MM.1S (cell line): ENCODE measurements at places on chromosomes 12 and 14.

GRCh38 chr12:115017346-115017745, 333.4 kb upstream of the TBX3 start:
- no peak overlapping the region for H3K27ac ChIP-seq
- no peaks in the 10 kb centered on the region for H3K36me3 ChIP-seq
- H3K4me1 ChIP-seq, result no peaks in the 10 kb centered on the region
- no peak for DNase-seq

DNA sequence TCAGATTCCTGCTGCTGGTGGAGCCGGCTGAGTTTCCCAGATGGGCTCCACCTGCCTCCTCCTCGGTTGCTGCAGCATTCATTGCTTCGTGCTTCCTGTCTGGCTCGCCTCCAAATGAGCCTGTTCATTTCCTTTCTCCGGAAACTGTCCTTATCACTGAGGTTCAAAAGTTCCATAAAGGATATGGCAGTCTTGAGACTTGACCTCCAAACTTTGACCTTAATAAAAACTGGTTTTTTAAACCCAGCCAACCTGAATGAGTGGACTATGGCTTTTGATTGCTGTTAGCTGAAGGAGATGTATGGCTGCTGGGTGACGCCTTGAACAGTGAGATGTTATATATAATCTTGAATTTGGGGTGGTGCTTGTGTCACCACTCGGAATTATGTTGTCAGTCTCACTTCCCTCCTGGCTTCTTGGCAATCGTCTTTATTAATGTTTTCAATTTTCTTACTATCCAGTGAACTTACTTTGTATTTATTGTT, 62.7 kb downstream of the RASSF3 start:
- DNase-seq, result no peak
- peaks cover 30% of the 10 kb centered on the region for H3K4me1 ChIP-seq
- H3K27ac ChIP-seq, result no peak overlapping the region
- no peaks in the 10 kb centered on the region for H3K36me3 ChIP-seq
- no peak overlapping the region for H3K4me3 ChIP-seq
- no peaks in the 10 kb centered on the region for H3K27me3 ChIP-seq

- H3K36me3 ChIP-seq, result peaks cover 8% of the 10 kb centered on the region; the same call in 1 of the 2 replicates
- H3K27ac ChIP-seq, result no peak overlapping the region
- H3K4me1 ChIP-seq, result no peaks in the 10 kb centered on the region
- no peak for DNase-seq
- H3K4me3 ChIP-seq, result no peak overlapping the region
These were observed 45.5 kb downstream of the NUAK1 start for GRCh38 chr12:106093246-106093645.

DNA sequence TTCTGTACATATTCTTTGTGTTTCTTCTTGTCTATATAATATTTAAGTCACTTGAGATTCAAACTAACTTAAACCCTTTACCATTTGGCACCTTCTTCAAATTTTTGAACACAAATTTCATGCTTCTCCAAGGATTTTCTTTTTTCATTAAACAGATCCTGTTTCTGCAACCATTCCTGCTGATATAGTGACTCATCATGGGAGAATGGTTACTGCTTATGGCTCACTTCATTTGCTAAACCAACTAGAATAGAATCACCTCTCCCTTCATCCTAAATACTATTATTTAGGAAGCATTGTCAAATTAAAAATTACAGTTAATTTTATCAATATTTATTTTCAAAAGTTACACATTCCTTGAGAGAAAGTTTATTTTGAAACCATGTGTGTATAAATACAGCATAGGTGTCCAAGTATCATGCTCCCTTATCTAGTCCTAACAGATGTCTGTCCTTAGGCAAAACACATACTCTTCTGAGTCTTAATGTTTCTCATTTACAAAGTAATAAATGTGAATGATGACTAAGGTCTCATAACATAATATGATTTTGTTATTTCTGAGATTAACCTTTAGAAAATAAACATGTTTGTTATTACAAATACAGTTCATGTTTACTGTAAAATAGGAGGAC, 40.7 kb downstream of the PLCZ1 start:
- H3K4me1 ChIP-seq, result no peaks in the 10 kb centered on the region
- DNase-seq, result no peak
- H3K27ac ChIP-seq, result no peak overlapping the region
- H3K27me3 ChIP-seq, result no peaks in the 10 kb centered on the region
- no peak overlapping the region for H3K4me3 ChIP-seq
- H3K36me3 ChIP-seq, result no peaks in the 10 kb centered on the region

GRCh38 chr14:100031506-100032281, 33.5 kb upstream of the EVL start:
- DNase-seq, result no peak
- no peaks in the 10 kb centered on the region for H3K4me1 ChIP-seq
- no peaks in the 10 kb centered on the region for H3K36me3 ChIP-seq

DNA sequence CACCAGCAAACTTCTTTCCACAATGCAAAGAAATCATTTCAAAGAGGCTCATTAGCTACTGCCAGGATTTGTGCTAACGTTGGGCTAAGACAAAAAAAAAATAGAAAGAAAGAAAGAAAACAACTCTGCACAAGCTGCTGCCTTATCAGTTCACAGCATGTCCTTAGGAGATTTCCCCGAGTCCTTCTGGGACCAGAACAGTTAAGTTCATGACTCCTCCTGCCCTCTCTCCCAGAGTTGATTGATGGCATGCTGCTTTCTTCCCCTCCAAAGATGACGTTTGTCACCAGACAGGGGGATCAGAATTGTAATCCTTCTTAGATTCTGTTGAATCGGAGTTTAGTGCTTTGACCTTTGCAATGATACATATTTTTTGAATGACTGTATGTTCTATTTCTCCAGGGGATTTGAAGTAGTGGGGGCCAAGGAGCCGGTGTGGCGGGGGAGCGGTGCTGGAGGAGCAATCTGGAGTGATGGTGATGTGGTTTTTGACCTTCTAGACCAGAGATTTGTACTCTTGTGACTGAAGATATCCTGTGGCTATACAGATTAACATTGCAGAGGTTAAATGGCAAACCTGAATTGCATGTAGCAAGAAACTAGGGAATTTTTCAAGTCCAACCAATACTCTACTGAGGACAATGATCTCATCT, 409.2 kb upstream of the TMPO start:
- no peak for DNase-seq
- H3K4me1 ChIP-seq, result no peaks in the 10 kb centered on the region
- H3K27ac ChIP-seq, result no peak overlapping the region
- no peaks in the 10 kb centered on the region for H3K27me3 ChIP-seq

DNA sequence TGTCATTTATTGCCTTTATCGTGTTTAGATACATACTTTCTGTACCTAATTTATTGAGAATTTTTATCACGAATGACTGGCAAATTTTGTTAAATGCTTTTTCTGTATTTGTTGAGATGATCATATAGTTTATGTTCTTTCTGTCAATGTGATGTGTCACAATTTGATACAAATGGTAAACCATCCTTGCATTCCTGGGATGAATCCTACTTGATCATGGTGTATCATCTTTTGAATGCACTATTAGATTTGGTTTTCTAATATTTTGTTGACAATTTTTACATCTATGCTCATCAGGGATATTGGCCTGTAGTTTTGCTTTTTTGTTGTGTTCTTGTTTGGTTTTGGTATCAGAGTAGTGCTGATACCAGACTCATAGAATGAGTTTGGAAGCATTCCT, 185.1 kb downstream of the NUBPL start:
- no peaks in the 10 kb centered on the region for H3K27me3 ChIP-seq
- DNase-seq, result no peak
- no peaks in the 10 kb centered on the region for H3K36me3 ChIP-seq
- H3K4me1 ChIP-seq, result no peaks in the 10 kb centered on the region
- H3K27ac ChIP-seq, result no peak overlapping the region
- no peak overlapping the region for H3K4me3 ChIP-seq

DNA sequence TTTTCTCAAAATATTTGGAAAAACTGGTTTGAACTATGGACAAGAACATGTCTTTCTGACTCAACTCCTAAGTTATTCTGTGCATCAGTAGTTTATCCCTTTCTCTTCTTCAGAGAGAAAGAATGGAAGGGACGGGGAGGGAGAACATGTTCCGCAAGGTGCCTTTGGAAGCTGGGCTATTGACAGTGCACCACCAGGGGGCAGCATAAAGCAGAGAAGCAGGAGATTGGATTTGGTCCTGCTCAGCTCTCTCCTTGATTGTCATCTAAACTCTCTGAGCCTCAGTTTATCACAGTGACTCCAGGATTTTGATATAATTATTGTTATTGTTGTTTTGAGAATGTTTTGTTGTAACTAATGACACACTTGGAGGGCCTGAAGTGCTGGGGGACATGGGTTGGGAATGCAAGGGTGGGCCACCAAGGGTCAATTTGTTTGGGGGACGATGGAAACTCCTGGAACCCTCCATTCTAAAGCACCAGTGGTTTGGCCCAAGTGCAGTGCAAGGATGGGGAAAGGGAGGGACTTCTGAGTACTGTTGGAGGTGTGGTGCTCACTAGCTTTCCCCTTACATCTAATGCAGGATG, 45.3 kb upstream of the ANO6 start:
- DNase-seq, result peak; percentile 57
- no peaks in the 10 kb centered on the region for H3K27me3 ChIP-seq
- H3K4me3 ChIP-seq, result no peak overlapping the region
- no peaks in the 10 kb centered on the region for H3K4me1 ChIP-seq
- no peaks in the 10 kb centered on the region for H3K36me3 ChIP-seq
- H3K27ac ChIP-seq, result no peak overlapping the region

DNA sequence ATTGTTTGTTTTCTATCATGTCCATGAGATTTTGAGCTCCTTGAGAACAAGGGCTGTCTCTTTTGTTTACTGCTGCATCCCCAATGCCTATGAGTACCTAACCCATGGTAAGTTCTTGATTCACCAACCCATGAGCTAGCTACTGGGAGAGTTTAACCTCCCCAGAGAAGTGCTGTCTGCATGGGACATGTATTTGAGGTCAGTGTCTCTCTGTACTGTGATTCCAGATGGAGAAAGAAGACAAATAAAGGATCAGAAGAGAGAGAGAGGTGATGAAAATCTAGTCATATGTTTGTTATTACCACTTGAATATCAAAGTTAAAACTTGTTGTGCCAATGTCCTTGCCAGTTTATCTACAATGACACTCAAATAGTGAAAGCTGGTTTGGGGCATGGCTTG, 421.8 kb downstream of the BCAT1 start:
- no peak overlapping the region for H3K4me3 ChIP-seq
- H3K27me3 ChIP-seq, result no peaks in the 10 kb centered on the region
- H3K4me1 ChIP-seq, result no peaks in the 10 kb centered on the region
- no peak overlapping the region for H3K27ac ChIP-seq
- H3K36me3 ChIP-seq, result no peaks in the 10 kb centered on the region

DNA sequence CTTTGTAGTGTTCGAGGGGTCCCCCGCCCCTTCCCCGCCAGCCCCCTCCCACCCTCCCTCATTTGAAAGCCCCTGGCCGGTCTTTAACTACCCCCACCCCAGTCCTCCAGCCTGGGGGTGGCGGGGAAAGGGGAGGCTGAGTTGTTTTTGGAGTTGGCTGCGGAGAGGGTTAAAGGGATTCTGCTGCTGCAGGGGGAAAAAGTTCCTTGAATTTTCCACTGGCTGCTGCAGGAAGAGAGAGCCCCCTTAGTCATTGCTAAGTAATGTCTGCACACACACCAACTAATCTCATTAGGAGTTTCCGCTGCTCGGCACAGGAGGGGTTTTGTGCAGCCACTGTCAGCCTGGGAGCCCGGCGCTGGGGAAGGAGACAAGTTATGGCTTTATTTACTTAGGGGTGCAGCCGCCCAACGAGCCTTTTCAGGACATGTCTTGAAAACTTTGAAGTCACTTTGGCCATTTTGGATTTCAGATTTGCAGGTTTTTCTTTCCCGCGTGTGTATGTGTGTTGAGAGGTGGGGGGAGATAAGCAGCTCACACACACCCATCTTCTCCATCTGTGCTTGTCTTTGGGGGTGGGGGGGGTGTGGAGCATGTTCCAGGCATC, 1.8 kb downstream of the ELK3 start:
- H3K27ac ChIP-seq, result peak overlapping the region; percentile 100
- no peaks in the 10 kb centered on the region for H3K27me3 ChIP-seq
- no peaks in the 10 kb centered on the region for H3K36me3 ChIP-seq
- peak; percentile 34 for DNase-seq
- H3K4me1 ChIP-seq, result peaks cover 44% of the 10 kb centered on the region
- peak overlapping the region; percentile 66 for H3K4me3 ChIP-seq

DNA sequence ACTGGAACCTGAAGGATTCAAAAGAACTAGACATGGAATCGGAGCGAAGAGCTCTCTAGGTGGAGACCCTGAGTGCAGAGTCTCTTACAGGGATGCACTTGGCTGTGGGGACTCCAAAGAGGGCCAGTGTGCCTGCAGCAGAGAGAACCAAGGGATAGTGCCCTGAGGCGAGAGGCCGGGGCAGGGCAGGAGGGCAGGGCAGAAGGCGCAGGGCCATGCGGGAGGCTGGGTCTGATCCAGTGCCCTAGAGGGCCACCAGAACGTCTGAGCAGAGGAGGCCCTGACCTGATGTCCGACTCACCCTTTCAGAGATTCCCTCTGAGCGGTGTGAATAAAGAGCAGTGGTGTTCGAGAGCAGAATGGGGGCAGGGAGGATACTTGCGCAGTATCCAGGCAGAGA, 205.4 kb upstream of the FKBP4 start:
- H3K36me3 ChIP-seq, result no peaks in the 10 kb centered on the region
- no peak overlapping the region for H3K4me3 ChIP-seq
- no peak for DNase-seq
- no peak overlapping the region for H3K27ac ChIP-seq

GRCh38 chr14:91971188-91971778, 23.8 kb upstream of the FBLN5 start:
- H3K27me3 ChIP-seq, result no peaks in the 10 kb centered on the region
- DNase-seq, result no peak
- H3K4me1 ChIP-seq, result no peaks in the 10 kb centered on the region
- H3K27ac ChIP-seq, result no peak overlapping the region

DNA sequence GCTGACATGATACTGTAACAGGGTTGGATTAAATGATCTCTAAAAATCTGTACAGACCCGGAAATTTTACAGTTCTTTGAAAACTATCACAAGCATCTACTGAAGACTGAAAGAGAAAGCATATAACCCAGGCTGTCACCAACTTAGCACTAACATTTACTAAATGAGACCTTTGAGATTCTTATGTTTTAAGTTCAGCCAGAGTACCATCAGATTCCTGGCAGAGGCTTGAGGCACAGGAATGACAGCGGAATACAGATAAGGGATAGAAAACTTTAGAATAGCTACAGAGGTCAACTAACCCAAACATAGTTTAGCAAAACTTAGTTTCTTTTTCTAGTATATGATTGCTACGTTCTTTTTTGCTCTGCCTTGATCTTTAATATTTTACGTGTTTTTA, 91.6 kb upstream of the FERMT2 start:
- no peaks in the 10 kb centered on the region for H3K4me1 ChIP-seq
- no peak for DNase-seq
- H3K4me3 ChIP-seq, result no peak overlapping the region
